ENCODE measurements at places on chromosomes 3 and 15. TPM values are rescaled to one million over a fixed set of nuclear protein-coding genes. Genes with fewer than 3 reads are reported as not detected.

Gene HEXA
- 102 TPM for total RNA-seq

Gene TEX55
- total RNA-seq, result not detected

Gene ITGA11
- 0.03 TPM for total RNA-seq

Gene BUB1B
- 0.49 TPM for total RNA-seq

DNA sequence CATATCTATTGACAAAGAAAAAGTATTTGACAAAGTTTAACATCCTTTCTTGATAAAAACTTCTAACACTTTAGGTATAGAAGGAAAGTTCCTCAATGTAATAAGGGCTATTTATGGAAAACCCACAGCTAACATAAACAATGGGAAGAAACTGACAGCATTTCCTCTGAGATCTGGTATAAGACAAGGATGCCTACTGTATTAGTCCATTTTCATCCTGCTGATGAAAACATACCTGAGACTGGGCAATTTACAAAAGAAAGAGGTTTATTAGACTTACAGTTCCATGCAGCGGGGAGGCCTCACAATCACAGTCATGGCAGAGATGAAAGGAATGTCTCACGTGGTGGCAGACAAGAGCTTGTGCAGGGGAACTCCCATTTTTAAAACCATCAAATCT, 17.8 kb upstream of the CLDN1 start:
- DNase-seq, result no peak

GRCh38 chr3:60588806-60589205, 662.4 kb downstream of the FHIT start:
- no peak for DNase-seq

DNA sequence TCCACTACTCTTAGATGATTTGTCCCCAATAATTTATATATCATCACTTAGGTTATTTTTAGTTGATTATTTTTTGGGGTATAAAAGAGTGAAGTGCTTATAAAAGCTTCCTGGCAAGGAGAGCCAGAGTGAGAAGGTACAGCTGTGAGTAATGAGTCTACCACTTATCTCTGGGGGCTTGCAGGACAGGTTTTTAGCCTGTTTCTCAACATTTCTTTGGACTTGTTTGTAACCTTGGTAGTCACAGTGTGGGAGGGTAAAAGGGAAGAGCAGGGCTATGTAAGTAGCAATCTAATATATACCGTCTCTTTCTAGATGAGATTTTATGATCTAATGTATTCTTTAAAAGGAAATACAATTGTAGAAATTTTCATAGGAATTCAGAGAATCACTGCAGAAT, 321.3 kb upstream of the GOLIM4 start:
- DNase-seq, result no peak

GRCh38 chr15:41337631-41338522, 5.2 kb downstream of the NUSAP1 start:
- DNase-seq, result no peak

- no peak for DNase-seq
Measured at GRCh38 chr15:69141286-69141701, 19.1 kb upstream of the GLCE start.

GRCh38 chr15:91192285-91192684, 92.2 kb downstream of the SV2B start:
- no peak for DNase-seq

DNA sequence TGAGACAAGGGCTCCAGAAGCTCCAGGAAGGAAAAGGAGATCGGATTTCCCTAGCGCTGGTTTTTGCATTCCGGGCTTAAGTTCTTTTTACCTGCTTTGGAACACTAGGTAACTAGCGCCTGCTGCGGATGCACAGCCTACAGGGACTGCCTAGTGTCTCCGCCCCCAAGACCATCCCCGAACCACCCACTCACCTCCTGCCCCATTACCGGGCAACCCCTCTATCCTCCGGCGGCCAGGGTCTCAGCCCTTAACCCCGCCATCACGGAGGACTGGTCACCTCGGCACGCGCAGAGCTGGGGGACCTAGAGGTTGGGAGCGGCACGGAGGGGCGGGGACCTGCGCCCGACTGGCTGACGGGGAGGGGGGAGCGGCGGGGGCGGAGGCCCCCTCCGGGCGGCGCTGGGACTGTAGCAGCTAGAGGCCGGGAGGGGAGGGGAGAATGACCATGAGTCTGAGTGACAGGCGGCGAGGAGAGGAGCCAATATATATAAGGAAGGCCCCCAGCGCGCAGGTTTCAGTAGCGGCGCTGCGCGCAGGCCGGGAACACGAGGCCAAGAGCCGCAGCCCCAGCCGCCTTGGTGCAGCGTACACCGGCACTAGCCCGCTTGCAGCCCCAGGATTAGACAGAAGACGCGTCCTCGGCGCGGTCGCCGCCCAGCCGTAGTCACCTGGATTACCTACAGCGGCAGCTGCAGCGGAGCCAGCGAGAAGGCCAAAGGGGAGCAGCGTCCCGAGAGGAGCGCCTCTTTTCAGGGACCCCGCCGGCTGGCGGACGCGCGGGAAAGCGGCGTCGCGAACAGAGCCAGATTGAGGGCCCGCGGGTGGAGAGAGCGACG, at the start of gene DLL4:
DLL4 (plus strand) TSS at position 520 of the 839 bp plus-strand sequence. CDS start 329 bp downstream, outside the sequence.
- no peak for DNase-seq

- peak; percentile 50 for DNase-seq
Measured at GRCh38 chr15:28873585-28874190, 12.1 kb upstream of the APBA2 start.

DNA sequence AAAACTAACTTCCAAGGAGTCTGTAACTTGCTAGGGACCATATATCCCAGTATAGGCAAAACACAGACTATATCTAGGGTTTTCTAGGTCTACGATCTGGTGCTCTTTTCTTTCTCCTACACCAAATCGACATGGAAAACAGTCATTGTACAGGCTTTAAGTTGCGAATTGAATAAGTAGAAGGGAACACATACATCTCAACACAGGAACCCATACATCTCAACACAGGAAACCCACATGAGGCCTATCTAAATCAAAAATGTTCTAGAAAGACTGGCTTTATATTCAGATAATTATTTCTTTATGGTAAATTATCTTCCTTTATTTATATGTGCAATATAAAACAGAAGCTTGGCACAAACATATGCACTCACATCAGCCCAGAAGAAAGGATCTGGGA, 126.6 kb downstream of the ADAM10 start:
- DNase-seq, result no peak
